ENCODE measurements at places on chromosomes 5 and 9. TPM values are rescaled to one million over a fixed set of nuclear protein-coding genes. Genes with fewer than 3 reads are reported as not detected.

- no peak for DNase-seq
These were observed 4.5 kb upstream of the POU4F3 start for GRCh38 chr5:146334074-146334533.

DNA sequence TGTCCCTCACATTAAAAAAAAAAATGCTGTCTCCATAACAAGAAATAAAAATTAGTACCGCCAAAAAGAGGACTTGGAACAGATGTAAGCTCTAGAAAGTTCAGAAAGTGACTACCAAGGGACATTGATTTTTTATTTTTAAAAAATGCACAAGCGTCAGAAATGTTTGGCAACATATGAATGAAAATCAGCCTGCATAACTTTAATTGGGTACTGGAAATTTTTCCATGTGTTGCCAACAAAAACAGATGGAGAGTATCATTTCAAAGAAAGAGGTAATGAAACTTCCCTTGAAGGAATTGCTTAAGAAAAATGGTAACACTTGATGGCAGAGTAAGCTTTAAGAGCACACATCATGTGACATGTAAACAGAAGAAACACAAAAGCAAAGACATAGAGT lies 47.2 kb downstream of the OR2K2 start:
- no peak for DNase-seq

- DNase-seq = no peak
These were observed 421.3 kb downstream of the CETN3 start for GRCh38 chr5:89988129-89988810.

DNA sequence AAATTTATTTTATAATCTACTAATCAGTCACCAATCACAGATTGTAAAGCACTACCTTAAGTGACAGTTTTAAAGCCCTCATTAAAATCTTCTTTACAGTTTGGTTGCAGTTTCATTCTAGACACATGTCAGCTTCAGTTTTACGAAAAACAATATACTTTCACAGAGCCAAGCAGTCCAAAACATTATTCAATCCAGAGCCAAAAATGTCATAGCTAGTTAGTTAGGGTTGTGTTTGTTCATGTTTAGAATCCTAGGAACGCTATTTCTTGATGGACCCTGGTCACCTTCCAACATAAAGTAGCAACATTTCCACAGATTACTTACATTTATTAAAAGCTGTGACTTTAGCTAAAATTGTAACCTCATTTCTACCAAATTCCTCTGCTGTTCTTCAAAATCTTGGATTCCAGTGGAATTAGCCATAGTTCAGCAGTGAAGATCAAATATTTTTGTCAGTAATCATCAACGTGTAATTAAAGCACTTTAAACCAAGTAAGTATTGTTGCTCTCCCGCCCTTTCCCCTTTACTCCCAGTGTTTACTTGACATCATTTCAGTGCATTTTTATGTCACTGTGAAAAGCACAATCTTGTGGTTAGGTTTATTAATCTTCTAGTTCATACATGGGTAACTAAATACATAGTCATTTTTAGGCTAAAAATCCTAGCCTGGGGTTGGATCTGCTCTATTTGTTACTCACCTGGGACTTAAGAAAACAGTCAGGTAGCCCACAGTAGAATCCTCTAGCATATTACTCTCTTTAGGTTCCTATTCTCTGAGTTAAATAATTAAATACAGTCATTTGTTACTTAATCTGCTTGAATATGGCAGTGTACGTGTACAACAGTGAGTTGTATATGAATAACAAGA lies 74.3 kb downstream of the NIPBL start:
- DNase-seq = no peak

- no peak for DNase-seq
These were observed at the start of gene PAX5 for GRCh38 chr9:37033682-37034304. Gene PAX5 (minus strand): TSS chr9:37034268. CDS start chr9:37034031, 237 bp downstream.

DNA sequence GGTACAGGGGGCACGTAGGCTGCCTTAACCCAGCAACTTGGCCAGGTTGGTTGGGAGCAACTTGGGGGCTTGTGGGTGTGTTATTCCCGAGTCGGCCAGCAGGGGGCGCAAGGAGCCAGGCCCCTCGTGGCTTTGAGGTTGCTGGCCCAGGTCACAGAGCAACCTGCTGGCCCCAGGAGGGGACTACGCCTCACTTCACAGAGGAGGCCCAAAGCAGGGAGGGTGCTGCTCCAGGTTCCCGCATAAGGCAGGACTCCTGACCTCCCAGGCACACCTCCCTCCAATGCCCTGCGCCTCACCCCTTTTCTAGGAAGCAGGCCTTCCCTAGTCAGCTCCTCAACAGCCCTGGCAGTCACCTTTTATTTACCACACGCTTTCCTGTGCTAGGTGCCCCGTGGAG lies 18.1 kb downstream of the KYAT1 start:
- peak; percentile 77 for DNase-seq

DNA sequence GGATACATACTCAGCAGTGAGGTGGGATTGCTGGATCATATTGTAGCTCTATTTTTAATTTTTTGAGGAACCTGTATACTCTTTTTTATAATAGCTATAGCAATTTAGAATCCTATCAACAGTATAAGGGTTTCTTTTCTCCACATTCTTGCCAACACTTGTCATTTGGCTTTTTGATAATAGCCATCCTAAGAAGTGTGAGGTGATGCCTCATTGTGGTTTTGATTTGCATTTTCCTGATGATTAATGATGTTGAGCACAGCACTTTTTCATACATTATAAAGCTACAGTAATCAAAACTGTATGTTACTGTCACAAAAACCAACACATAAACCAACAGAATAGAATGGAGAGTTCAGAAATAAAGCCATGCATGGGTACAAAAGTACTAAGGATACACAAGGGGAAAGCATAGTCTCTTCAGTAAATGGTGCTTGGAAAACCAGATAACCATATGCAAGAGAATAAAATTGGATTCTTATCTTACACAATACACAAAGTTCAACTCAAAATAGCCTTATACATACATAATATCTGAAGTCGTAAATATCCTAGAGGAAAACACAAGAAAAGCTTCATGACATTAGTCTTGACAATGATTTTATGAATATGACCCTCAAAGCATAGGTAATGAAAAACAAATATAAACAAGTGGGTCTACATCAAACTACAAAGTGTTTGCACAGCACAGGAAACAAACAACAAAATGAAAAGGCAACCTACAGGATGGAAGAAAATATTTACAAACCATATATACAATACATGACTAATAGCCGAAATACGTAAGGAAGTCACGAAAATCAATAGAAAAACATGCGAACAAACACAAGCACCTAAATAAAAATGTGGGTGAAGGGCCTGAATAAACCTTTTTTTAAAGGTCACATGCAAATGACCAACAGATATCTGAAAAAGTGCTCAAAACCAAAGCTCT lies 287.8 kb upstream of the DAB2 start:
- no peak for DNase-seq

- no peak for DNase-seq
These were observed 168.0 kb downstream of the CCDC171 start for GRCh38 chr9:15720861-15721260.

DNA sequence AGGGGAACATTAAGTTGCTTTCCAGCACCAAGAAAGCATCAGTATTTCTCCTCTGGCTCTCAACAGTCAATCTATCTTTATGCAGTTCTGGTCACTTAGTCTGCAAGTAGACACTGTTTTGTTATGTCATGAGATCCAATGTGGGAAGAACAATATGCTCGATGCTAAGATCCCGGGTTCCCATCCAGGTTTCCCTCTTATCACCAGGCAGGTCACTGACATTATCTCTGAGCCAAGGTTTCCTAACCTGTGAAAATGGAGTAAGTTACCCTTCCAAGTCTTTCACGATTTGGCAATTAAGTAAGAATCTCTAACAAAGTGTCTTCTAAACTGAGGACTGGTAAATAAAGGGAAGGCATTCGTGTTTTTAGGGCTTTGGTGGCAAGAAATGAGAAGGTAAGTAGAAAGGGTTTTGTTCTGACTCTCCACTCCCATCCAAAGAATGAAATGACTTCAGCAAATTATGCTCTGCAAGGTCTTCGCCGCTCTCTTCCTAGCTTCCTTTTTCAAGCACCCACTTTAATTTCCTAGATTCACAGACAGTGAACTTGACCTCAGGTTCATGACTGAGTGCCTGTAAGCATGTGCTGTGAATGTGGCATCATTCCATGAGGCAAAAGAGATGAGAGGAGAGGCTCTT lies 86.4 kb downstream of the DCP2 start:
- no peak for DNase-seq

GRCh38 chr5:67166460-67167285 lies 29.9 kb downstream of the CD180 start:
- DNase-seq = peak; percentile 58

DNA sequence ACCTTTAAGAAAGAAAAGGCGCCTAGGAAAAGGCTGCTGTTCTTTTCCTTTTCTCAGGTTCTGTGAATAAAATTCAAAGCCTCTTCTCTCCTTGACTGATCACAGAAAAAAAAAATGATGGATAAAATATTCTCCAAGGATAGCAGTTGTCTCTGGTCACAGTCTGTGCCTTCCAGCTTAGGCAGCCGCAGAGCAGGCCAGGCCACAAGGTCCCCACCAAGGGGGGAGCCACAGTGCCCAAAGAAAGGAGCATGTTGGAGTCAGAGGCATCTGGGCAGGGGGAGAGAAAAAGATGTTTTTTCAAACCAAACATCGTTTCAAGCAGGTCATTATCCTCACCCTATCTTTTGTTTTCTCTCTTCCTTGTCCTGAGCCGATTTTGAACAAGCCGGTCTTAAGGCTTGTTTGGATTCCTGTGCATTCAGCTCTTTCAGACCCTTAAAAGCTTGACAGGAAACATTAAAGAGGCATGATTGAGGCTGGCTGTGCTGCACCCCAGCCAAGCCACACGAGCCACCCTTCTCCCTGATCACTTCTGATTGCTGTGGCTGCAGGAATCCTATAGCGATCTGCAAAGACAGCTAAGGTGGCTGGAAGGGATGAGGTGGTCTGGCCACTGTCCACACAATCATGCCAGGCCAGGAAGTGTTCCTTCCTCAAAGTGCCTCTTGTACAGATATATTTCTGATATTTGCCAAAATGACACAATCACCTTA lies 284.6 kb upstream of the TLE4 start:
- no peak for DNase-seq

- no peak for DNase-seq
These were observed 532.7 kb upstream of the DMAC1 start for GRCh38 chr9:8332331-8332650.

- no peak for DNase-seq
These were observed 19.1 kb downstream of the GLRA1 start for GRCh38 chr5:151905557-151905961.

DNA sequence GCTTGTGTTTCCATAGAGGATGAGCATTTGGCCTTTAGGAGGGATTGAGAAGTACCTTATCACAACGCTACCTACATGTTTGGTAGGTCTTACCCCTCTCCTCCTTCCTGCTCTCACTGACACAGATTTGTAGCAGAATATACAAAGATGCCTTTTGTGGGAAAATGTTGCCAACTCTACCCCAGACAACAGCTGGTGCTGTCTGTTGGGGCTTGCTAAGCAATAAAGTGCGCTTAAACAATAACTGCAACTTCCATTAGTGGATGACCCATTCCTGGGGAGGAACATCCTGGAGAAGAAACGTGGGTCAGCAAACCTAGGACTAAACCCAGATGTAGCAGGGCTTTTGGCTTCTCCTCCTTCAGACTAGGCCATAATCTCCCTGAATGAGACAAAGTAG lies 174.3 kb downstream of the EFNA5 start:
- DNase-seq = no peak

GRCh38 chr5:169591636-169592035 lies 8.1 kb downstream of the SPDL1 start:
- no peak for DNase-seq

- DNase-seq = no peak
These were observed 1.8 kb downstream of the MCIDAS start for GRCh38 chr5:55225346-55225745.

- DNase-seq = no peak
These were observed 32.0 kb downstream of the DAPK1 start for GRCh38 chr9:87529671-87530070.

DNA sequence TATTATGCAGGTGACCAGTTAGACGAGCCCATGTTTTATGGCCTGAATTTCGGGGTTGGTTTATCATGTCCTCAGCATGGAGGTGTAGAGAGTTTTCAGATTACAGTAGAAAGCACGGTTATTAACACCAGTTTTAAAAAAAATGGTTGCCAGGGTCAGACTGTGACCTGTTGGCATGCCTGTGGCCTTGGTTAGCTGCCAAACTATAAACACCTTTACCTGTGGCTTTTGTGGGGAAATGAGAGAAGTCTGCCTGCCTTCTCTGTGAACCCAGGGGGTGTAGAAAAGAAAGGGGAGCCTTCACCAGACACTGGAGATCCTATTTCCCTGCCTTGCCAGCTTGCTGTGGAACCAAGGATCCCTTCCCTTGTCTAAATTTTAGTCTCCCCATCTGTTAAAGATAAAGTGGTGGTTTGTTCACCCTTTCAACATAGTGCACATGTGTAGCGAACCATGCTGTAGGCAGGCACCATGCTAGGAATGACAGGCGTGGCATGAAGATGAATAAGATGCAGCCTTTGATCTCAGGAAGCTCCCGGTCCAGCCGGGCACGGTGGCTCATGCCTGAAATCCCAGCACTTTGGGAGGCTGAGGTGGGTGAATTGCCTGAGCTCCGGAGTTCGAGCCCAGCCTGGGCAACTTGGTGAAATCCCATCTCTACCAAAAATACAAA lies 6.1 kb upstream of the PHF19 start:
- DNase-seq = no peak

DNA sequence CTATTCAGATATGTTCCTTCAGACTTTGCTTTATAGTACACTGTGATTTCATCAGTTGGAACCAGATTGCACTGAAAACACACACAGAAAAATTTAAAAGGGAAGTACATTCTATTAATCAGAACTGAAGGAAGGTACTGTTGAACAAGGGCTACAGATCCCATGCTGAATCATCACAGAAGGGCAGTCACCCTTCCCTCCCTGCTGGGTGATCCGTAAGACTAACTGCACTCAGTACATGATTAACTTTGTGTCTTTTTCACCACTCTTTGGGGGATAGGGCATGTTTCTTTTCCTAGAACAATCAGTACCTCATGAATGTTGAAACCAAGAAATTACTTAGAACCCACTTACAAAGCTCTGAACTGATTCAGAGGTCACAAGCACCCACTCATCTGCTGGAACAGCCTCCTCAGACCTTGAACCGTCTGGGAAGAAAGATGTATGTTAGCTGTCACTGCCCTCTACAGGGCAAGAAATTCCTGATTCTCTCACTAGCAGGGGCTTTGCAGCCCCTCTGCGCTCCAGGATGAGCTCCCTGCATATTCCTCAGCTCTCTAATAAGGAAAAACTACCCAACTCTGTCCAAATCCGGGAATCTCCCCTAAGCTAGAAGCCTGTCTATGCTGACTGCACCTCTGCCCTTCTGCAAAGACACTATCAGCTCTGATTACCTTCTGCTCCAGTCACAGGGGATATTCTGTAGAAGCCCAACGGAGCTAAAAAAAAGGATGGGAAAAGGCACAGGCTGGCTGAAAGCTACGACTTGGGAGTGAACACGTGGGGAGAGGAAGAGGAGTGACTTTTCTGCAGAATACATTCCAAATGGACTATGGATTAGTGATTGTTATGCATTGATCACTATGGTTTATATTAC lies 51.0 kb downstream of the IARS1 start:
- DNase-seq = no peak

PCSK5 gene
- total RNA-seq = 5.6 TPM

FOXI1 gene
- not detected for total RNA-seq

HTR4 gene
- 0.99 TPM for total RNA-seq

FAM53C gene
- total RNA-seq = 26.7 TPM

KCNN2 gene
- total RNA-seq = 7.2 TPM

C5orf58 gene
- 1.0 TPM for total RNA-seq

PCDHGB4 gene
- total RNA-seq = 4.2 TPM

QRFP gene
- not detected for total RNA-seq

MYOZ3 gene
- total RNA-seq = 6.2 TPM

NR2F1 gene
- 0.47 TPM for total RNA-seq
